ENCODE measurements at places on chromosomes 4 and X.
A peak's percentile ranks its signal among the peaks of the same experiment; 100 is the strongest.

GRCh38 chr4:38785901-38786402, 3.2 kb upstream of the TLR10 start:
- no peak for DNase-seq

DNA sequence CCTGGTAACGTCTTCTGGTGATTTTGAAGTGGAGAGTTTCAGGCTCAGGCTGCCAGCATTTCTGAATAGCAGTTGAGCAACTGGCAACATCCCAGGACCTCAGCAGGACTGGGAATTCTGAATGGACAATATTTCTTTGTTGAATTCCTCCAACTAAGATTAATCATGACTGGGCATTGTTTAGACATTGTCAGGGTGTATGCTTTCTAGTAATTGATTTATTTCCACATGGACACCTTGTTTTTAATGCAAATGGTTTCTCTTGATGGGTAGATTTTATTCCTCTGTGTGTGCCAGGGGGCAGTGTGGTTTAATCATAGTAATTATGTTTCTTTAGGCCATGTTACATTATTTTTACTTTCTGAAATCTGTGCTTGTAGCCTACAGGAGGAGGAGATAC, 1004.7 kb upstream of the LCORL start:
- DNase-seq, result no peak

DNA sequence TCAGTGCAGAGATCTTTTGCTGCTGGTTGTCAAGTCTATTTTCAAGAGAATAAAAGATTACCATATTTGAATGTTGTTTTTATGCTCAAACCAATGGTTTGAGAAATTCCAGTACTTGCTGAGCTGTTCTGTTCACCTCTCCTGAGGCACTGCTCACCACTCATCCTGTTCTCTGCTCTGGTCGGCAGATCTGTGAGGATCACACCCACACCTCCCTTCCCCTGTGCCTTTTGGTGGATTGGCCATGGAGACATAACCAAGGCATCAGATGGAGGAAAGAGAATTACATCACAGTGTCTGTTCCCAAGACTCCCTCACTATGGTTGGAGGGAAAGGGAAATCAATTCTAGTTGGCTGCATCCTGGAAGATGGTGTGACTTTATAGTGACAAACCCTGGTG, 391.6 kb downstream of the ARHGAP24 start:
- peak; percentile 22 for DNase-seq

GRCh38 chr4:169810325-169811323, 52.9 kb upstream of the HPF1 start:
- peak; percentile 90 for DNase-seq

DNA sequence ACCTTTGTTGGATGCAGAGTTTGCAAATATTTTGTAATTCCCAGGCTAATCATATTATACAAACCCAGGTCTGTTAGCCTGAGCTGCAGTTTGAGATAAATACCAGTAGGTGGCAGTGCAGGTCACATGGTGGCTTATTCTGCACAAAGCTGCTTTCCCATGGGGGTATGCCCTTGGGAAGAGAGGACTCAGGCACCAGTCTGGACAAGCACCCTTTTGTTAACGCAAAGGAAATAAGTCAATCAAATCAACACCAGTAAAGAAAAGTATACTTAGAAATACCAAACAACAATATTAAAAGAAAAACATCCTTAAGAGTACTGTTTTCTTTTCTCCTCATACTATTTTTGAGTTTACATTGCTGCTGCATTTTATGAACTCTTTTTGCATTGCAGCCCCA, 389.0 kb upstream of the ZFP42 start:
- DNase-seq, result peak; percentile 70

DNA sequence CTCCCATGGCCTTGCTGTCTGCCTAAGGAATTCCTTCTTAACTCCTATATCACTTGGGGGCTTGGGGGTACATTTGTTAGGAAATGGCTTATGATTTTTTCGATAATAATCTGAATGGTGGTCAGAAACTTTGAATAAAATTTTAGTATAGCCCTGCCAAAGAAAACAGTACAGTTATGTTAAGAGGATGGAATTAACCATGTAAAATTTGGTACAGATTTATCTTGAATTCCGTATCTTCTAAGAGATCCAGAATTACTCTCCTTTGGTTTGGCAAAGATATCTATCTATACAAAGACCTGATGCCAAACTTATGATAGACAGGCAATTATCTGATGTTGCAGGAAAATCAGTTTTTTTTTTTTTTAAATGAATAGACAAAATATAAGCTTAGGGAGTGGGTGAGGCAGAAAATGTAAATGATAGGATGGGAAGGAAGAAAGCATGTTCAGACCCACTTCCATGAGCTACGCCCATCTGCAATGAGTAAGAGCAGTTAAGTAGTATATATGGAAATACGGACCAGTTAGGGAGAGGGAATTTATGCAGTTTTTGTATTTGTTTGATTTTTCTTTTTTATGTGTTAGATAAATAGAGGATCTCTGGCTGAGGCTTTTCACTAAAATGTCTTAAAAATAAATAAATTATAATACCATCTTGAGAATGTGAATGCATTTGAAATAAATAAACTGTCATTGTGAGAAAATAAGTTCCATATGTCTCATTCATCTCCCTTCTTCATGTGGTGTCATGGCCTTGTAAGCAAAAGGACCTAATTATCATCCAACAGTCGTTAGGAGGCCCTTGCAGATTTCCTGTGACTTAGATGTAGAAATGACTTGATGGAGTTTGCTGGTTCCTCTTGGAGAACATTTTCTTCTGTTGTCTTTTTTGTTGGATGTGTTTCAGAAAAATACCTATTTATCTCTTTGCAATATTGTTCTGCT, 389.6 kb downstream of the ARHGAP24 start:
- no peak for DNase-seq

- no peak for DNase-seq
Measured at GRCh38 chr4:174537634-174538033, 15.3 kb upstream of the HPGD start.

DNA sequence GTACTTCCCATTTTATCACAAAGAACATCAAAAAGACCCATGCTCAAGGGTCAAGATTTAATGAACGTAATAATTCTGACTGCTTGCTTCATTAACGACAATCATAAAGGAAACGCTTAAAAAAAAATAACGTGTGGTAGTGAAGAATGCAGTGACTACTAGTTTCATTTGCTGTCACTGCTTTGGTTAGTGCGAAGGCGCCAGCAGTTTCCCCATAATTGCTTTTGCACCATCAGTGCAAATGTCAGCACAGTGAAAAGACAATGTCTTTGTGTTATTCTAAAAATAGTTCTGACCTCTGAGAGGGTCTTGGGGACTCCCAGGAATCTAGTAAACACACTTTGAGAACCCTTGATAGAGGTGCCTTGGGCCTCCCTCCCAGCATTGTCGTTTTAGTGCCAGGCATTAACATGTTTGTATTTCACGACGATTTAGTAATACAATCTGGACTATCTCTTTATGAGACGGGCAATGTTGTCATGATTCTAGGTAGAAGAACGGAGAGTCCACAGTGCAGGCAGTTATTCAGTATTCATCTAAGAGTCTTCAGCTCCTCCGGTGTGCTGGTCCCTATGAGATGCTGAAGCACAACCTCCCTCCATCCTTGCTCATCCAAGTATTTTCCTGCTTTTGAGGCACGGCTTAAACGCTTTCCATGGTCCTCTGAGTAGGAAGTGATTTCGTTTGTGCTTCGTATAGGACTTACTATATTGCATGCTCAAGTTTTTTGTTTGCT, 71.0 kb downstream of the AFF1 start:
- no peak for DNase-seq

DNA sequence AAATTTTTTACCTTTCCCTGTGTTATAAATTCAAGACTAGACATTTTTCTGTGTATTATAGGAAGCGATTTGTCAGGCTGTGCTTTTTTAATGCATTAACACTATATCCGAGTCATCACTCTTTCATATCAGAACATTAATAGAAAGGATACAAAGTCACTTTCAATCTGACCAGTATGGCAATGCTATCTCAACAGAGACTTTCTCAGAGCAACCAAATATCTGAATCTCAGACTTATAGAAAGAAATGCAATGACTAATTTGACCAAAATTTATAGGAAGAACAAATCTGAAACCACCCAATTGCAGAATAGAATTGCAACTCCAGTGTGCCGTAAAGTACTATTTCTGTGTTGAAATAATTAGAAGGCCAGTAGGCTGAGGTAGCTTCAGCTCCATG, 473 bp upstream of the TKTL2 start:
- DNase-seq, result no peak

GRCh38 chr4:3874028-3874415, 107.8 kb downstream of the ADRA2C start:
- DNase-seq, result no peak

DNA sequence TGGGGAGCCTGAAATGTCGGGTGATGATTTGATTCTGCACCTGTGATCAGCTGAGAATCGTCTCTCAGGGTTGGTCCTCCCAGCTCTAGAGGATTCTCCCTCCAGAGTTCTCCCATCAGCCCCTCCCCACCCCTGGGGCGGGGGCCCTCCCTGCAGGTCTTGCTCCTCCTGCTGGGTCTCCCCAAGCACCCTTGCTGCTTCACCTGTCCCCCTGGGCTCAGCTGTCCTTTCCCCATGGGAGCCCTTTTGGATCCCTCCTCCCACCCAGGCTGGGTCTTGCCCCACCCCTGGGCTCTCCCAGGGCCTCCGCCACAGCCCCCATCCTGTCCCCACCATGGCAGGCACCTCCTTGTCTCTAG, 22.2 kb downstream of the PSAPL1 start:
- DNase-seq, result no peak

DNA sequence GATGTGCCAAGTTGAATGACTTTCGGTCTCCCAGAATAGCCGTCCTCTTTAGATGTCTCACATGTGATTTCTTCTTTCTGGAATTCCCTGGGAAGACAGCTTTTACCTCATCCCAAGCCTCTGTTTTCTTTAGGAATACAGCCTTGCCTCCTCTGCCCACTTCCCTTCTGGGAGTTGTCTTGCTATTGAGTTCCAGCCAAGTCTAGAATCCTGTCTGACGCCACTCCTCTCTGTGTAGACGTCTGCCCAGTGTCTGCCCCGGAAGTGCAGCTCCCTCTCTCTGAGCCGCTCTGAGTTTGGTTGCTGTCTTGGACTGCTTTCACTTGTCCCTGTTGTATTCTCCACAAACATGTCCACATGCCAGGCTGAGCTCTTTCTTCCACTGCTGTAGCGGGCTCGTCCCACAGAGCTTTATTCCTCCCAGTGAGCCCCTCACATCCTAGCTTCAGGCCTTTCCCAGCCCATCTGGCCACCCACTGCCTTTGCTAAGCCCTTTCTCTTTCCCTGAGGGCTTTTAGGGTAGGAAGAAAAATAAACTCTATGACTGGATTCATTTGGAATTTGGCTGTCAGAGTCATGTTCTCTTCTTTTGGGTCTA, 9.0 kb upstream of the IGFBP7 start:
- peak; percentile 82 for DNase-seq

DNA sequence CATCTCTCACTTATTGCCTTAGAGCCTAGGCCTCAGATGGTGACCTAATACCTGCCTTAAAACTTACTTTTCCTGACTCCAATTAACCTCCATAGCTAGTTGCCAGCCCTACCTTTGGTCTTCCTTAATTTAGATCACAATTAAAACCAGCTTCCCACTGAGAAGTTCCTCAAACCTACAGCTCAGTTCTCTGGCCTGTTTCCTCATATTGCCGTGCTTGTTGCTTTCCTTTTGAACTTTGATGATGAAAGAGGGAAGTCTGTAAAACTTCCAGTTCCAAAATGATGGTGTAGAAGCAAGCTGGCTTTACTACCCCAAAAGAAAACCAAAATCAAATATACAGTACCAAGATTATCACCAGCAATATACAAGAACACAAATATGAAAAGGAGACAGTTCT, 28.9 kb upstream of the CAMK2D start:
- no peak for DNase-seq

DNA sequence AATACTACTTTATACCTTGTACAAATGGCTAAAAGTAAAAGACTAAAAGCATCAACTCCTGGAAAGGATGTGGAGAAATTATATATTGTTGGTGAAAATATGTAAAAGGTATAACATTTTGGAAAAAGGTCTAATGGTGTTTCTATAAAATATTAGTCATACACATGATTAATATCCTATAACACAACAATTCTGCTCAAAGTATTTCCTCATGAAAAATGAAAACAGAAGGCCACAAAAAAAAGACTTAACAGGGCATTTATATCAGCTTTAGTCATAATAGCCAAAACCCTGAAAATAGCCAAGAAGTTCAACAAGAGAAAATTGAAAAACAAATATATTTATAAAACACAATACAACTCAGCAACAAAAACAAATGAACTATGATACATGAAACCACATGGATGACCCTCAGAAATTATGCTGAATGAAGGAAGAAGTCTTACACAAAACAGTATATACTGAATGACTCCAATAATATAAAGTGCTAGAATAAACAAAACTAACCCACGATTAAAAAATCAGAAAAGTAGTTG, 38.8 kb downstream of the TBCK start:
- no peak for DNase-seq

DNA sequence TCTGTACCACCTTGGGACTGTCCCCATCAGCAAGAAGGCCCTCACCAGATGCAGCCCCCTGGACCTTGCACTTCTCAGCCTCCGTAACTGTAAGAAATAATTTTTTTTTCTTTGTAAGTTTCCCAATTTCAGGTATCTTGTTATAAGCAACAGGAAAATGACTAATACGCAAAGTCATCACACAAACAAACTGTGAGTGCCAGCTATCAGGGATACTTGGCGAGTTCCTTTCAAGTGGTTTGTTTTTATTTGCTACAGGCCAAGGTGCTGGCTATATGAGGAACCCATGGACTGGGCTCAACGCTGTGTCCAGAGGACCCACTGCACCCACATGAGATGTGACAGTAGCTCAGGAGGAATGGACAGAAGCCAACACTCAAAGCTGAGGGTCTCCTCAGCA, 11.5 kb upstream of the GPM6B start:
- DNase-seq, result no peak

- DNase-seq, result no peak
Measured at GRCh38 chr4:127559981-127560380, 72.8 kb upstream of the INTU start.

DNA sequence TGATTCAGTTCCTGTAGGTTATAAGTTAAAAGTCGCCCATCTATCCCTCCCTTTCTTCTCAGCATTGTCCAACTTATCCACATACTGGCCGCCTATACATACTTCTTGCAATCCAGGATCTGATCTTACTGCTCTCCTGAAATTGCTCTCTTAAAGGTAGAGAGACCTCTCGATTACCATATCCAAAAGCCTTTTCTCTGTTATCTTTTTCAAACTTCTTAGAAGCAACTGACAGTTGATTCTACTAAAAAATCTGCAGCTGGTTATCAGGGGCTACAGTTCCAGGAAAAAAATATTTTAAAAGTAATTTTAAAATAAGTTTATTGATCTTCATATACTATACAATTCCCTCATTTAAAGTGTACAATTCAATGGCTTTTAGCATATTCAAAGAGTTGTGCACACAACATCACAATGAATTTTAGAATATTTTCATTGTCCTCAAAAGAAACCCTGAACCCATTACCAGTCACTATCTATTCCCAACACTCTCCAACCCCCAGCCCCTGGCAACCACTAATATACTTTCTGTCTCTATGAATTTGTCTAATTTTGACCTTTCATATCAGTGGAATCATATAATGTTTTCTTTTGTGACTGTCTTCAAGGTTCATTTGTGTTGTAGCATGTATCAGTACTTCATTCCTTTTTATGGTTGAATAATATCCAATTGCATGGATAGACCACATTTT, 102.0 kb downstream of the HDAC8 start:
- no peak for DNase-seq

All from myocyte (in vitro differentiated cells).